ENCODE measurements at places on chromosomes 5 and 9.
A peak's percentile ranks its signal among the peaks of the same experiment; 100 is the strongest.

DNA sequence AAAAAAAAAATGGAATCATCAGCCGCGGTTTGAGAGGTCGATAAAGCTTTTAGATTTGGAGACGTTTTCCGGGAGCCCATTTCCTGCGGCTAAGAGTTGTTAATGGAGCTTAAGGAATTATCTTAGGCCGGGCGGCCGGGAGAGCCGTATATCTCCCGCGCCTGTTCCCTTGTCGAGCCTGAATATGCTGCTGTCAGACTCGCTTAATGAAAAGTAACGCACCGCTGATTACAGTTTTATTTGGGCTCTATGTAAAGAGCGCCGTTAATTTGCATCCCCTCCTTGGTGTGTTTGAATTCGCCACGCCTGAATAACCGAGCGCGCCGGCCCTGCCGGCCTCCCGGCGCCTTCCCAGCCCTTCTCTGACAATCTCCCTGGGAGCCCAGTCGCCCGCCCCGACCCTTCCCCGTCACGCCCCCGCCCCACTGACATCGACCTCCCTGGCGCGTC, 7.9 kb downstream of the IRX4 start:
- DNase-seq = no peak

DNA sequence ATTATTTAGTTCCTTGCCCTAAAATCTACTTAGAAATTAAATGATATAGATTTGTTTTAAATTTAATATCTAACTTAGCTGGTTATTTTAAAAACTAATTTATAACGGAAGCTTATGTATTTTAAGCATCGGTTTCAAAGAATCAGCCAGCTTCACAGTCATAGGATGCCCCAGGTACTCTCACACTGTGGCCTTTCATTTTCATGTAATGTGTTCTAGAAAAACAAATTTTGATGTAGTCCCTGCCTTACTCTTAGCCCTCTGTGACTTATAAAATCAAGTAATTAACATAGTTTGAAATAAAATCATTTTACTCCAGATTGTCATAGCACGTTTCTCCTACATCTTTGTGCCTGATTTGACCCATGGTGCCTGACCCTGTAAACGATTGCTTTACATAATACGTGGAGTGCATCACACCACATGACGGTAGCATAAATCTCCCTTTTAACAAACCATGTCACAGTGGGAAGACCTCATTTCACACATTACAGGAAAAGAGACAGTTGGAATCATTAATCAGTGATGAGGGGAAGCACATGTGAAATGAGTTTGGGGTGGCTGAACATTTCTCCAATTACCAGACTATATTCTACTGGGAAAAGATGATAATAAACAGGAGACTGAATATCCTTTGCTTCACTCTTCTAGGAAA, 731.5 kb upstream of the CDH9 start:
- DNase-seq = no peak

DNA sequence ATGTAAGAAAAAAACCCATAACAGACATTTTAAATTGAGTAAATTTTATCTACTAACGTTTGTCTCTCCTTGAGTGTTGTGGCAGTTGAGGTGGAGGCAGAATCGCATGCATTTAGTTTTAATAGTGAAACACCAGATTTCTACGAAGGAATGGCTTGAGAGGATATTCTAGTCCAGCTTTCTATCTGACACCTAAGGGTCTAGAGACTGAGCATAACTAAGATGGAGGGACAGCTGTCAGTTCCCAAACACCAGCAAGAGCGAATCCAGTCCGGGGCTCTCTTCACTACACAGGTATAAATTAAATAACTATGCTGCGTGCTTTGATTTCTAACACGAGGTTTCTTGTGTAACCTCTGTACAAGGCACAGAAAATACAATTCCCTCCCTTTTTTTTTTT, 1.4 kb downstream of the NCBP1 start:
- DNase-seq = no peak

DNA sequence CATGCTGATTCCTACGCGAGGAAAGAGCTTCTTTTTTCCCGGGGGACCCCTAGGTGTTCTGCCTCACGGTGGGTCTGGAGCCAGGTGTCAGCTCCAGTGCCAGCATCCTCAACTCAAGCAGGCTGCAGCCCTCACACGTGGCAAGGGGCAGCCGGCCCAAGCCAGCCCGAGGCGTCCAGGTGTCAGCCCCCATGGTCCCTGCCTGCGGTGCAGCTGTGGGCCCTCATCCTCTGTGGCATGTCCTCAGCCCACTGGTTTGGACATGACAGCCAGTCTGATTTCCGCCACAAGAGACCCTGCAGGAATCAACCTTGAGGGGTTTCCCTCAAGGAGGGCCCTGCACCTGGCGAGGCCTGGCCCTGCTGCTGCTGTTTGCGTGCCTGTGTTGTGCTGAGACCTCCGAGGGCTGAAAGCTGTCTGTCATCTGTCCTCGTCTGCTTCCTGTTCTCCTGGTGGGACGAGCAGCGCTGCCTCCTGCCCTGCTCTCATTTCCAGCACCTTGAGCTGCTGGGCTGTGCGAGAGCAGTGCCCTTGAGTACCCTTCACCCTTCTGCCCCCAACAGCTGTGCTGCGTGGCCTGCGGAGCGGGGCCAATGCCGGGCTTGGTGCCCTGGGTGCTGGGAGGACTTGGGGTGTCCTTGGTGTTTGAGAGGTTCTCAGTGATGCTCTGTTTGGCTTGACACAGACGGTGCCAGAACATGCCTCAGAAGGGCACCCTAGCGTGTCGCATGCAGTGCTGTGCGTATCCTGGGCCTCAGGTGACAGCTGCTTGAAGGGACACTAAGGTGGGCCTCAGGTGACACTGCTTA, 137.6 kb downstream of the CACNA1B start:
- no peak for DNase-seq

GRCh38 chr5:61245486-61245885, 83.2 kb upstream of the SMIM15 start:
- no peak for DNase-seq

GRCh38 chr5:134590992-134591659, 41.5 kb downstream of the SAR1B start:
- peak; percentile 28 for DNase-seq

DNA sequence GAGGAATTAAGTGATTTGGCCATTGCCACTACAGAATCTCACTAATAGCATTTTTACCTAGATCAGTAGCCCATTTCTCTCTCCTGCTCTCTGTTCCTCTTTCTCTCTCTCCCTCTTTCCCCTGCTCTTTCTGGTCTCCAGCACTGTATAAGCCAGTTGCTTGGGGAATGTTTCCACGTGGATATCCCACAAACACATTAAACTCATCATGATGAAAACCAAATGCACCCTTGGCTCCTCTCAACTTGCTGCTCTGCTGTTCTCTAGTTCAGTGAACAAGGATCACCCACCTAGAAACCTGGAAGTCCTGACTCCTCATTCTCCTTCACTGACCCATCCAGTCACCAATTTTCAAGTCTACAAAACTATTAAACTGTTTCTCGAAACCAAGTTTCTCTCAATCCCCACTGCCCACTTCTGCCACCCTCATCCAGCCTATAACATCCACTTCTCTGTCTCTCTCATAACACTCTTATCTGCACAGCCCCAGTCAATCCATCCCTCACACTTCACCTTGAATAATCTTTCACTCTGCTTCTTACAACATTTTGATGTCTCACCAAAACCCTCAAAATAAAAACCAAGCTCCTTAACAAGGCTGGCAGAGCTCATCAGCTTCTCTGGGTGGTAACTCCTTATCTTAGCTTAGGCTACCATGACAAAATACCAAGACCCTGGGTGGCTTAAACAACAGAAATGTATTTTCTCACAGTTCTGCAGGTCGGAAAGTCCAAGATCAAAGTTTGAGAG, 79.3 kb downstream of the ARL15 start:
- DNase-seq = no peak

GRCh38 chr5:72645064-72645846, 138.0 kb upstream of the ZNF366 start:
- DNase-seq = no peak

Data from stimulated activated CD4-positive, alpha-beta T cell treated with anti-CD3 and anti-CD28 coated beads, Interleukin-2, amount 100 ng/mL, for 48 hours (primary cell).